ENCODE measurements at places on chromosomes 1 and 21.

GRCh38 chr1:15696956-15697521 lies 12.9 kb downstream of the PLEKHM2 start:
- no peak for DNase-seq

DNA sequence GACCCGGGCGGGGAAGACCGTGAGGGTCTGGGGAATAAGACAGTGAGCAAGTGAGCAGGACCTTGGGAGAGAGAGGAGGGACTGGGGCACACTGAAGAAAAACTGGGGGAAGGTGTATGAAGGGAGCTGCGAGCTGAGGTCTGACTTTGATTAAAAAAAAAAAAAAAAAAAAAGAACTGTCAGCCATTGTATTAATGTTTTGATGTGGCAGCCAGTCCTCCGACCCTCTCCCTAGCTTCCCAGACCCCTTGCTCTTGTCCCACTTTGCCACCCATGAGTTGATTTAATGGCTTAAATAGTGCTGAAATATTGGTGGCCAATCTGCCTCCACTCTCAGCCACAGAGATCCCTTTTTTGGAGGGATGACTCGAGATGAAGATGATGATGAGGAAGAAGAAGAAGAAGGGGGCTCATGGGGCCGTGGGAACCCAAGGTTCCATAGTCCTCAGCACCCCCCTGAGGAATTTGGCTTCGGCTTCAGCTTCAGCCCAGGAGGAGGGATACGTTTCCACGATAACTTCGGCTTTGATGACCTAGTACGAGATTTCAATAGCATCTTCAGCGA lies 652 bp downstream of the HAX1 start:
- DNase-seq = no peak

GRCh38 chr1:161510477-161510876 lies 5.2 kb downstream of the FCGR2A start:
- DNase-seq = no peak

- no peak for DNase-seq
These were observed 4.5 kb upstream of the DDX59 start for GRCh38 chr1:200673952-200674823.

DNA sequence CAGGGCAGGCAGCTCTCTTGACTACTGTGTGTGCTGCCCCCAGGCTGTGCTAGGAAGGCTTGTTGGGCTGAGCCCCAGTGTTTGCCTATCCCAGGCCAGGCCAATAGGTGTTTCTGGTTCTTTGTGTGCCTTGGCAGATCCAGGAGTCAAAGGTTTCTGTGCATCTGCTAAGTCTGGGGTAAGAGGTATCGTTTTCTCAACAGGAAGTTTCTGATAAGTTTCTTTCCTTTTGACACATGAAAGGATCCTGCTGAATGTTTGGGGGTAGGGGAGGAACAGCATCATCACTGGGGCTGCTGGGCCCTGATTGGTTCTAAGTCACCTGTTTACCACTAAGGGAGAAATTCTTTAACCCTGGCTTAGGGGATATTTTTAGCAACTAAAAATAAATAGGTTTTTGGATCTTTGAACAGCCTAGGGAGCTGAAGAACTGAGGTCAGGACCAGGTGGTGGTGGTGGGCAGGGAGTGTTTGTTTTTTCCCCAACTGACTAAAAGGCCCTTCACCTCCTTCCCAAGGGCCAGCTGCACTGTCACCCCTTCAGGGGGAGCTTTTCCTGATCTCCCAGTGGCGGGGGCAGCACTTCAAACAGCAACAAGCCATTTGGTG lies 85.1 kb downstream of the KCNN3 start:
- peak; percentile 38 for DNase-seq

GRCh38 chr21:46029186-46029924 lies 47.8 kb downstream of the COL6A1 start:
- DNase-seq = no peak

GRCh38 chr21:26169061-26169610 lies 1.4 kb downstream of the APP start:
- peak; percentile 68 for DNase-seq
